ENCODE measurements at places on chromosomes 2 and 18.
A peak's percentile ranks its signal among the peaks of the same experiment; 100 is the strongest.

- no peak for DNase-seq
Measured at GRCh38 chr18:413233-413632, 87.3 kb downstream of the COLEC12 start.

DNA sequence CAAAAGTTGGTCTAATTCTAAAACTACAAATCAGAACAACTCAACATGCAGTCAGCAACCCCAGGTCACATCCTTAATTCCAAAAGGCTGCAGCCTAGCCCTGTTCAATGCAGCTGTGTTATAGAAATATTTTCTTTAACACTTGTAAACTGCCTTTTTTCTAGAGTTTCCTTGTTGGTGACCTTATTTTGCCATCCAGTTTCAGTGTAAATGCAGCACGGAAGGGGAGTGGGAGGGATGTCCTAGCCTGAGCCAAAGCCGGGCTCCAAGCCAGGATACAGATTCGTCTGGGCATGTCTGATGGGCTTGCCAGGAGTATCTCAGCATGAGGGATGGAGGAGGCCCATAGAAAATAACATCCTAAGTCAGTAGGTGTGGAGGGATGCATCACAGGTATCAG, 17.7 kb upstream of the SP3 start:
- DNase-seq, result no peak

- DNase-seq, result no peak
Measured at GRCh38 chr2:230129343-230129742, 60.6 kb upstream of the SLC16A14 start.

GRCh38 chr2:7243276-7243675, 326.1 kb downstream of the RNF144A start:
- DNase-seq, result no peak

DNA sequence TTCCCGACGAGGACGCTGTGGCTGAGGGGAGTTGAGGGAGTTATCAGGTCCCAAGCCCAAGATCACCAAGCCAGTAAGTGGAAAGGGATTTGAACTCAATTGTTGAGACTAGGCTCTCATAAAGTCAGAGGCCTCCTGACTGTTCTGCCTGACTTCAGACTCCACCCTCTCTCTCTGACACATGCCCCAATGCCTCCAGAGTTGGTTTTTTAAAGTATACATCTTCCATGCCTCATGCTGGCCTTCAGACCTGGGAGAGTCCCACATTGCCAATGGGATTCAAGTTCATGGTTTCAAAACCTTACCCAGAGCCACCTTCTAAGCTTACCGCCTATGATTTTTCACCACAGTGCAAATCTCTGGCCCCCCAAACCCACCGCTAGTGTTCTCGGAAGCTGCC, 100.8 kb downstream of the RTN4 start:
- no peak for DNase-seq

DNA sequence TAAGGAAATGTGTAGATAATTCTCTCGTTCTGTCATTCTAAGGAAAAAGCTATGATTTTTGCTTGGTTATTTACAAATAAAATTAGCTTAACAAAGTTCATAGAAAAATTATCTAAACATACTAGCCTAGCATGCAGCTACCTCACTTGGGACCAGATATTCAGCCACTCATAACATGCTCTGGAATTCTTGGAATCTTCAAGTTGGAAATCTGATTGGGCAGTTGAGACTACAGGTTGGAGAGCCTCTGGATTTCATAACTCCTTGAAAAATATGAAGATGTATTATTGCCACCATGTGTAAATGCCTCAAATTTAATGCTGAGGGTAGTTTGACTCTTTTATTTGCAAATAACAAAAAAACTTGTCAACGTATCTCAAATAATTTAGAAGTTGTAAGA, 132.2 kb upstream of the GULP1 start:
- no peak for DNase-seq

DNA sequence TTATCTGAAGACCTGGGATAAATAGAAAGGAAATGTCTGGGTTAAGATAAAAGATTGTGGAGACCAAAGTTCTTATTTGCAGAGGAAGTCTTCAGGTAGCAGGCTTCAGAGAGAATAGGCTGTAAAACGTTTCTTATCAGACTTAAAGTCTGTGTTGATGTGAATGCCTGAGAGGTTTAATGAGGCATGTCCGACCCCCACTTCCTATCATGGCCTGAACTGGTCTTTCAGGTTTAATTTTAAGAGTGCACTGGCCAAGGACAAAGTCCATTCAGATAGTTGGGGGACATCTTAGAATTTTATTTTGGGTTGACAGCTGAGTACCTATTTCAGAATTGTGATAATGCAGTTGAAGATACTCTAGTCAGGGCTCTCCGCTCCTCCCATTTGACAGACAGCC, 92.1 kb downstream of the ATL2 start:
- no peak for DNase-seq

- no peak for DNase-seq
Measured at GRCh38 chr2:150531591-150531990, 44.1 kb upstream of the RND3 start.

DNA sequence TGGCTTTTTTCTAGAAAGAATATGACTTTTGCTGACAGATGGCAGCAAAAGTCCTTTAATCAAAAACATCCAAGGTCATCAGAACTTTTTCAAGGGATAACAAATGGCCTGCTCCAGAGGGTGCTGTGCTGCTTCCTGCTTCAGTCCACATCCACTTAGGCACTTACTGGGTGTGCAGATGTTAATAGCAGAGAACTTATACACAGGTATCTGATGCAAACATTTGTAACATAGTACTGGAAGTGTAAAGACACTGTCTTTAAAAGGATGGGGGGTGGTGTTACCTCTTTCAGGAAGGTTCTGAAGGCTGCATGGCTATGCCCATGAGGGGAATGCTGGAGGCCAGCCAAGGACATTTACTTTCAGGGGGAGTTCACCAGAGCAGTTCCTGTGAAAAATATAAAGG, 5.5 kb downstream of the HOXD8 start:
- DNase-seq, result no peak

GRCh38 chr2:112973156-112973555, 4.7 kb upstream of the IL36G start:
- no peak for DNase-seq

- no peak for DNase-seq
Measured at GRCh38 chr2:182949052-182949451, 82.6 kb upstream of the FRZB start.

DNA sequence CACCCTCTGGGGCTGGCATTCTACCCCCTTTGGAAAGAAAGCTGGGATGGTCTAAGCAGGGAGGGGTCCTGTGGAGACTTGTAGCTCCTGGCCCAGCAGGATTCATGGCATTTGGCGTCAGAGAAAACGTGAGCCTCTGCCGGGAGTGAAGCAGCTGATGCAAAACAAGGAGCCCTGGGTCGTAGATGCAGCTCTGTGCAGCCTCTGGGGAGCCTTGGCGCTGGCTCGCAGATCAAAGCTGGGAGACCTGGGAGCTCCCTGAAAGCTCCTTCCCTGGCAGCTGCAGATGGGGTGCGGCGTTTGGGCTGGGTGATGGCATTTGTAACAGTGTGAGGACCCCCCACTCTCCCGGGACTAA, 148.3 kb downstream of the KLHL29 start:
- no peak for DNase-seq

GRCh38 chr18:68791801-68792200, 6.1 kb upstream of the CCDC102B start:
- no peak for DNase-seq

- no peak for DNase-seq
Measured at GRCh38 chr2:155692856-155693255, 639.7 kb downstream of the NR4A2 start.

DNA sequence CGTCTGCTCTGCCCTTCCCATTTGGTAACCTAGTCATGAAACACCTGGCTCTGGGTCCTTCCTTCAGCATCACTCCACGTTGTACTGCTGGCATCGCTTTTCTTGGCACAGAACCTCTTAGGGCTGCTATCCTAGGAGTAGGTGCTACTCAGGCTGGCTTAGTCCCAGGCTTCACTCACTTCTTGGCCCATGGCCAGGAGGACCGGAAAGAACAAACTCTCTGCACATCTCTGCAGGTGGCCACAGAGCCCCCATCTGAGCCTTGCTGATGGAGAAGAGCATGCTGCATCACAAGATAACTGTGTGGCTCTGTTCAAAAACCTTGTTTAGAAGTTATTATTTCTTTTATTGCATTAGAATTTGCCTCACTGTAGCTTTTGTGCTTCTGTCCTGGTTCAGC, 447.2 kb upstream of the TNP1 start:
- no peak for DNase-seq

GRCh38 chr18:28890791-28891190, 713.9 kb upstream of the CDH2 start:
- DNase-seq, result no peak

DNA sequence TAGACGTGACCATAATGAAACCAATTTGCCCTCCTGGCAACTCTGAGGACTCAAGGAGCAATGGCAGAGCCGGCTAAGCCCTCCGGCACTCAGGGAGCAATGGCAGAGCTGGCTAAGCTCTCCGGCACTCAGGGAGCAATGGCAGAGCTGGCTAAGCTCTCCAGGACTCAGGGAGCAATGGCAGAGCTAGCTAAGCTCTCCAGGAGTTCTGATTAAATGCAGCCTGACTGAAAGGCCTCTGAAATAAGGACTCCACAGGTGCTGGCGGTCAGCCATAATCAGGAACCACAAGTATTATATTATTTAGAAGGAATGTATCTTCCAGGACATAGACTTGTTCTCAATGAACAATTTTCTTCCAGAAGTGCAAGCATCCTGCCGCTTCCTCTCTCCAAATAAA, 65.2 kb downstream of the C2orf76 start:
- DNase-seq, result no peak

GRCh38 chr18:395456-396250, 104.8 kb downstream of the COLEC12 start:
- no peak for DNase-seq

- no peak for DNase-seq
Measured at GRCh38 chr2:200533754-200534153, 7.7 kb downstream of the SGO2 start.

- no peak for DNase-seq
Measured at GRCh38 chr18:10477121-10477862, 22.9 kb downstream of the APCDD1 start.

DNA sequence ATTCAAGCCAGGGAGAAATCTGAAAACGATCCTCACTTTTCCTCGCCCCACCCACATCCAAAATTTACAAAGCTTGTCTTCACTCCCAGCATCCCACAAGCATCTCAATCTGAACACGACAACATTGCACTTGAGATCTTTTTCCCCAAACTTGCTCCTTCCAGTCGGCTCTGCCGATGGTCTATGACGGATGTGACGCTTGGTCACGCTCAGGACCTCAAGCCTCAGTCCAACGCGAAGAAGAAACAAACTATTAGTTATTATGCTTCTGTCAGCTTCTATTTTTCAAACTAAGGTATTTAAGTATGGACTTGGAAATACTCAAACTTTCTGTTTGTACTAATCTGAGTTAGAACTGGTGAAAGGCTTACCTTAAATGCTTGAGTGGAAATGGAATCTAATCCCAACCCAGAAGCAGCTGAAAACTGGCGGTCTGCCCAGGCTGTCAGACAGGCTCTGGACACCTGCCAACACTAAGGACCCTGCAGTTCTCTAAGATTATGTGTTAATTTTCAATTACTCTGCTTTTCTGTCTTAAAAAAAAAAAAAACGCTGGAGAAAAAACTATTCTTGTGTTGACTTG, 132.1 kb upstream of the DNMT3A start:
- DNase-seq, result no peak

GRCh38 chr18:8871489-8871888, 166.1 kb downstream of the MTCL1 start:
- no peak for DNase-seq

- peak; percentile 94 for DNase-seq
Measured at GRCh38 chr2:68423966-68424650, 43.0 kb downstream of the FBXO48 start.

GRCh38 chr2:51734115-51734514, 702.2 kb upstream of the NRXN1 start:
- DNase-seq, result no peak

- no peak for DNase-seq
Measured at GRCh38 chr2:165008730-165009315, 53.5 kb upstream of the SLC38A11 start.

DNA sequence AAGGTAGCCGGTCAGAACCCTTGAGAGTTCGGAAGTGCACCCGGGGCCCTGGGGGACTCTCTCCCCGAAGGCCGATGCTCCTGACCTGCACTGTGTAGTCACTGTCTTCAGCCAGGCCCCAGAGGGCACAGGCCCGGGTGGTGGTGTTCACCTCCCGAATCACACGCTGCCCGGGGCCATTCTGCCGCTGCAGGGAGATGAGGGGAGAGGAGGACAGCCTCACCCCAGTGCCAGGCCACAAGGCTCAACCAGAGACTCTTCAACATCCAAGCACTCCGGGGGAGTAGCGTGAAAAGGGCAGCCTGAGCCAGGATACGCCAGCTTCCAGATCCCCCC, 1.1 kb downstream of the FNDC4 start:
- DNase-seq, result no peak

GRCh38 chr2:14628901-14629300, 3.6 kb upstream of the LRATD1 start:
- DNase-seq, result no peak

GRCh38 chr2:10239561-10239967, 63.1 kb upstream of the HPCAL1 start:
- DNase-seq, result no peak

- no peak for DNase-seq
Measured at GRCh38 chr2:54979321-54980044, 70.8 kb downstream of the RTN4 start.

GRCh38 chr2:40240070-40240469, 211.8 kb downstream of the SLC8A1 start:
- no peak for DNase-seq

DNA sequence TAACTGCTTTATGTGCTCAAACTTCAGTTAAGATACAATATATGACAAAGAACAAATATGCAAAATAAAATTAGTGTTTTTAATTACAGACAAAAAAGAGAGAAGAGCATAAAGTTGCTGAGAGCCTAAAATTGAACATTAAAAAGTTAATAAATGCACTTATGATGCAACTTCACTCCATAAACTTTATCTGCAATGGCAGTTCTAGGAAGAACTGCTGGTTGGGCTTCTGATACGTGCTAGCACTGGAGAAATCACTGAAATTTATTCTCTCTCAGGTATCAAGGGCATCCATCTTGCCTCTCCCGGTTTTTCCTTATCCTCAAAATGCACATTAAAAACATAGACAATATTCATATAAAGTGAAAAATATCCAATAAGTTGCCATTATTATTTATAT, 35.7 kb downstream of the MYO3B start:
- DNase-seq, result no peak

DNA sequence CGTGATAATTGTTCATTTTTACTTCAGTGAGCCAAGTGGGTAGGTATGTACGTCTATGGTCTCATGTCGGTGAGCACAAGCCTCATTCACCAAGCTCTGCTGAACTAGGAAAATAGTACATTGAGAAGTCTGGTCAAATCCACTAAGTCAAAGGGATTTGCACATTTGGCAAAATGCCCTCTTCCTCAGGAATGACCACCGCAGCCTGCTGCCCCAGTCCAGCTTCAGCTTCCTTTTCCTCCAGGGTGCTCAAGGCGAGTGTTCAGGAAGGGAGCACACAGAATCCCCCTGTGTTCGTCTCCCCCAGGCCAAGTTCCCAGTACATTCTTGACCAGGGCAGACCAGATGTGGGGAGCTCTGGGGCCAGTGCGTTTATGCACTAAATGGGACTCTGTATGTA, 23.0 kb downstream of the TCF7L1 start:
- DNase-seq, result no peak

- DNase-seq, result no peak
Measured at GRCh38 chr2:236802862-236803261, 233.2 kb downstream of the ACKR3 start.

- DNase-seq, result no peak
Measured at GRCh38 chr18:47826157-47827074, 104.0 kb downstream of the SMAD2 start.

- DNase-seq, result no peak
Measured at GRCh38 chr2:101109451-101110118, 41.6 kb downstream of the TBC1D8 start.

- no peak for DNase-seq
Measured at GRCh38 chr18:78074400-78075020, 824.9 kb downstream of the GALR1 start.

All from GF-D8 (cell line).